ENCODE measurements at places on chromosomes 16 and 17.

GRCh38 chr17:42422412-42422957 lies 571 bp downstream of the CAVIN1 start:
- DNase-seq = peak; percentile 20

GRCh38 chr16:81040842-81041241 lies 5.2 kb downstream of the ATMIN start:
- no peak for DNase-seq

GRCh38 chr16:24367186-24367710 lies 111.1 kb downstream of the CACNG3 start:
- no peak for DNase-seq

- no peak for DNase-seq
Observed at GRCh38 chr17:38421171-38421841, 7.0 kb upstream of the ARHGAP23 start.

- DNase-seq = no peak
Observed at GRCh38 chr17:27385626-27386025, 70.6 kb upstream of the KSR1 start.

- no peak for DNase-seq
Observed at GRCh38 chr17:69761011-69761410, 314.0 kb upstream of the KCNJ16 start.

DNA sequence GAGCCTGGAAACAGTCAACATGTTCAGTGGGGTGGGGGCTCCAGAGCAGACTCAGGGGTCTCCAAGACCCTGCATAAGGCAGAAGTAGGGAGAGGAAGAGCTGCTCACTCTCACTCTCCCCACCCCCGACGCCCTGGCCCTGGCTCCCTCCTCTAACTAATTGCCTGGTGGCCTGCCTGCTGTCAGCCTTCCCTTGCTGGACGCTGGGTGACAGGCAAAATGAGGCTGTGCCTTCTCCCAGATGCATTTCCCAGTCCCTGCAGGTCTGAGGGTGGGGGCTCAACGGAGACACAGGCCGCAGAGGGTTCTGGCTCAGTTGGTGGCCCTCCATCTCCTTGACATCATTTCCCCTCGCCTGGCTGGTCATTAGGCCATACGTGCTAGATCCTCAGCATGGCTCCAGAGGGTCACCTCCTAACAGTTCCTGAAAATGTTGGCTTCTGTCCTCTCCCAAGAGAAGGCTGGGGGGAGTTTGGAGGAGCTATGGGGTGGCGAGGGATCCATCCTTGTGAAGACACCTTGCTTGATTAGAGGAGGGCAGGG lies 1.4 kb downstream of the FMNL1 start:
- DNase-seq = no peak

DNA sequence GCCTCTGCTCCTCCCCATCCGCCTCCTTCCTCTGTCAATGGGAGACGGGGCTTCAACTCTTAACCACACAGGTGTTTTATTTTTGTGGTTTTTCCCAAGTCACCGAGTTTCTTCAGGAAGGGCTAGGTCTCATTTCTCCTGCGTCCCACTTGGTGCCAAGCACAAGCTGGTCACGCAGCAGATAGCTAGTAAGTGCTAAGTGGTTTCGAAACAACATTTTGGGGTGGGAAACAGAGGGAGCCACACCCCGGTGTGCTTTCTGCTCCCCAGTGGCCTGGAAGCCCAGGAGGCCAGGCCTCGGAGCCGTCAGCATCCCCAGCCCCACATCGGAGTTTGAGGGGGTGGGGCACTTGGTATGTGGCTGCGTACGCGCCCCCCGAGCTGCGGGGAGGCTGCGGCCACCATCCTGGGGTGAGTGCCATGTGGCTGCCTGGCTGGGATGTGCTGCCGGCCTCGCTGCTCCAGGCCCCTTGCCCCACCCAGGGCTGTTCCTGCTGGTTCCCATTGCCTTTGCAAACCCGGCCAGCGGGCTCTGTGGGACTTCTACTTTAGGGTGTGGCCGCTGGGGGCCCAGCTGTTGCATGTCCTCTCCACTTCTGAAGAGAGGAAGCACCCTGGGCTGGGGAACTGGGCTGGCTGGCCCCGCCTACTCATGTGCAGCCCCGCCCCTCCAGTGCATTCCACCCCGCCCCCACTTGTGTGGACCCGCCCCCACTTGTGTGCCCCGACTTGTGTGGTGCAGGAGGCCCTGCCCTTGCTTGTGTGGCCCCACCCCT lies 55.6 kb downstream of the BAIAP2 start:
- peak; percentile 52 for DNase-seq

- no peak for DNase-seq
Observed at GRCh38 chr17:17258998-17259397, 22.0 kb upstream of the FLCN start.

DNA sequence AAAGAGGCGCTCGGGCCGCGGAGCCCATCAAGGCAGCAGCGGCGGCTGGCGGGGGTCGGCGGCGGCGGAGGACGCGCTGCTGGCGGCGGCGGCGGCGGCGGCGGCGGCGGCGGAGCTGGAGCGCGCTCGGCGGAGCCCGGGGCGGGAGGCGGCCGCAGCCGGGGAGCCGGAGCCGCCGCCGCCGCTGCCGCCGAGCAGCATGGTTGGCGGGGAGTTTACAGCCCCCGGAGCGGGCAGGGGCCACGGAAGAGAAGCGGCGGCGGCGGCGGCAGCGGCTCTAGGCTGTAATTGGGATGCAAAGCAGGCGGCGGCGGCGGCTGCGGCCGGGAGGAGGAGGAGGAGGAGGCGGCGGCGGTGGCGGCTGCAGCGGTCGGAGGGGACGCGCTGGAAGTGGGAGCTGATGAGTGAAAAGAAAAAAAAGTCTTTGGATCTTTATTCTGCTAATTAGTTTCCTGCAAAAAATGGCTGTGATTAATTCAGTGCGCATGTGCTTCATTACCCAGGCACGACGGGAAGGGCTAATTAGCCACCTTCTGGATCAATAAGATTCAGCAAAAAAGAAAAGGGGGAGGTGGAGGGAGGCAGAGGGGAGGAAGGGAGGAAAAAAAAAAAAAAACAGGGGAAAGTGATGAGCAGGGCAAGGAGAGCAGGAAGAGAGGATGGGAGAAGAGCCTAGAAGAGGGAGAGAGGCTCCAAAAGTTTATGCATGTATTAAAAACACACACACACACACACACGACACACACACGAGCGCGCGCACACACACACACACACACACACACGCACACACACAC lies 10.9 kb upstream of the ZFHX3 start:
- no peak for DNase-seq

- no peak for DNase-seq
Observed at GRCh38 chr17:33973491-33973890, 281.6 kb upstream of the CCL2 start.

DNA sequence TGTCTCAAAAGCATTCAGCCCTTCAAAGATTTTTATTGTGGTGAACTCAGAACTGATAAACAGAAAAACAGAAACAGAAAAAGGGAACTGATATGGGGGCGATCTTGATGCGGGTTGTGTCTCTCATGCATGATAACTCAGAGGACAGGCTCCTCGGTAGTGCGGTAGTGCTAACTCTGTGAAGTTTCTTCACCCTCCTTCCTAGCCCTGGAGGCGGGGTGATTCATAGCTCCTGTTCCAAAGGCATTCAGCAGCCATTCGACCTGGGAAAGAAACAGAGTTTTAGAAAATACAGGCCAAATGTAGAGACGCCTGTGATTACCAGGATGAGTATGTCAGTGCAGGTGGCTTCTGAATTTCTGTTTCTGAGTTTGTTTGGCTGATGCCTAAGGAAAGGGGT lies 5.5 kb upstream of the MAF start:
- DNase-seq = no peak

- peak; percentile 31 for DNase-seq
Observed at GRCh38 chr17:21288571-21289017, 4.1 kb downstream of the MAP2K3 start.

DNA sequence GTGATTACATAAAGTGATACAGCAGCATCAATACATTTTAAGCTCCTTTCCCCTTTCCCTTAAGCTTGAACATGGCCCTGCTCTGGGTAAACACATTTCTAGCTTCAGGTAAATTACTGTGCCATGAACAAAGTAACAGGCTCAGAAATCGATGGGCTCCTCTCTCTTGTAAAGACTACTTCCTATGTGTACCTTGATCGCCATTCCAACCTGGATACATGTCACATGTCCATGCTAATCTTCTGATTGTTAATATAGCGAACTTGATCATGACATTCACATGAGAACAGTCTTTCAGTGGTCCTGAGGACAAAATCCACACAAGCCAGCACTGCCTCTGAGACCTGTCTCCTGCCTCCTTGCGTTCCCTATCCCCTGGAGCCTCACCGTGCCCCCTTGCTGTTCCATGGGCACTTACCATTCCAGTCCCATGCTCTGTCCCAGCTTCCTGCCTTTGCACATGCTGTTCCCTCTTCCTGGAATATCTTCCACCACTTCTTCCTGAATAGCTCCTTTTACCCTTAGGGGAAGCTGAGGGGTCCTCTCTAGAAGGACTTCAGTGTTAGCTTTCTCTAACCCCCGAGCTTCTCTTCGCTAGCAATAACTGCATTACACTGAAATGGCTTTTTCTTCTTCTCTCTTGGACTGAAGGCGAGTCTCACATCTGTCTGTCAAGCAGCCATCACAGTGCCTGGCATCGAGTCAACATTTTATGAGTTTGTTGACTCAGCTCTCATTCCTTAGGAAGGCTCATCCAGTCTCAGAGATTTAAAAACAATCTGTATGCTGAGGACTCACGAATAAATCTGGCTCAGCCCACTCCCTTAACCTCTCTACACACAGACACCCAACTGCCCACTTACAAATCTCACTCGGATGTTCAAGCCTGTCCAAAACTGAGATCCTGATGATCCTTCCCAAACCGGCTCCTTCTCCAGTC lies 93.3 kb downstream of the ASIC2 start:
- DNase-seq = no peak

Data from CD4-positive, alpha-beta T cell treated with Interleukin-12 subunit alpha and Interleukin-12 subunit beta, for 1 hour (primary cell).